ENCODE measurements at places on chromosomes 3 and 15.

DNA sequence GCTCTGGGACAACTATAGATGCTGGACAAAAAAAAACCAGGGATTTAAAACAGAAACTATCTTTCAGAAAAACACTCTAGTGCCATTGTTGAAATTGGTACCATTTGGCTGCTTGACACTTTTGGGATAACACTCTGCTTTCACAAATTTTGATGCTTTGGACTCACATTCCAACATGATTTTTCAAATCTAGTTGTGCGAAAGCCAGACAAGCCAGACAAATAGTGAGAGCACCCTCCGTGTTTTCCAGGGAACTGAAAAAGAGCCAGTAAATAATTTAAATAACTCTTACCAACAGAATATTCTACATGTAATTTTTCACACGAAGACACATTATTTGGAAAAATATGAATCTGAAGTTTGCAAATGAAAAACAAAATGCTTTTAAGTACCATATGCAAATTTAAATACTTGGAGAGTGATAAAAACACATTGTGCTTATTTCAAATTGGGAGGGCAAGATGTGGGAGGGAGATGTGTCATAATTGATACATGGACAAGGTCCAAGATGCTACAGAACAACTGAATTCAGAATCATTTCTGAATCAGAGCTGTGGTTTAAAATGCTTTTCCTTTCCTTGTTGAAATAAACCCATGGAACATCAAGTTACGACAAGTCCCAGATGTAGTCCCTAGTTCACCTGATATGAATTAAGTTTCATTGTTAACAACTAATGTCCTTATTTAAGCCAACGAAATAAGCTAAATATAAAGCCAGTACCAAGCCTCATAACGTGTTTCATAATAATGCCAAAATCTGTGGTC lies 144.2 kb upstream of the SOX2 start:
- no peak for DNase-seq

DNA sequence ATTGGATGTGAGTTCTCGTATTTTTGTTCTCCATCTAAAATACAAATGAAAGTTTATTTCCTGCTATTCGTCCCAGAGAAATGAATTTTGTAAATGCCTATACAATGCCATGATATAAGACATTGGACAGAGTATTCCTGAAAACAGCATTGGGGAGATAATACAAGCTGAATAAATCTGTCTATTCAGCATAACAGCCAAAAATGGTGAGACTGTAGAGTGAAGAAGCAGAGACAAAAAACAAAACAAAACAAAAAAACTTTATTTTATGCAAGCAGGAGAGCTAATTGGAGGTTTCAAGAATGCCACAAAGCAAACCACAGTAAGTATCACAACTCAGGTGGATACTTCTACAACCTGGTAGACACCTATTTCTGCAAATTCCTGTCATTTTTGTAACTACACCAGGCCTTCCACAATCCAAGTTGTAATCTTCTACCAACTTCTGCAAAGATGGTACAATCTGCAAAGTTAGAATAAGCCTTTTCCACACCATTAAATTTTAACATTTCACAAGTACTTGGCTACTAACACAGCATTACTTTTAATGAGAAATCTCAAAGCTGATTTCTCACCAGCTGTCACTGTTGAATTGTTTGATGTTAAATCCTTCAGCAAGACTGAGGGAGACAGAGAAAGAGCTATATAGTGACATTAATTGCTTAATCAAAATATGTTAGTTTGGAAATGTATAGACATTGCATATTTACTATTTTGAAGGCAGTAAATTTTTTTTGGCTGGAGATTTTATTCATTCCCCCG lies 163.1 kb downstream of the CLSTN2 start:
- DNase-seq = no peak

DNA sequence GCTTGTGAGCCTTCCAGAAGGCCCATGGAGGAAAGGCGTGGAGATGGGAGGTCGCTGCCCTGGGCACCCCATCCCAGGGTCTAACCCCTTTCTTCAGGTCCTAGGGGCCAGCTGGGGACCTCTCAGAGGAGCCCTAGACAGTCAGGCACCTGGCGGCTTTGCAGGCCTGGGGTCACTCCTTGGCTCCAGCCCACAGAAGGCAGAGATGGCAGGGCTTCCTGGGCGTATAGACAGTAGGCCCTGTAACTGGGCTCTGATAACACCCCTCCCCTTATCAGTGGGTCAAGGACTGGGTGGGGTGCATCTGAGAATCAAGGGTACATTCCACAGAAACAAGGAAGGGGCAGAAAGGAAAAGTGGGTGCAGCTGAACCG lies 16.7 kb downstream of the ZDHHC19 start:
- no peak for DNase-seq

GRCh38 chr3:100277255-100277800 lies 16.5 kb downstream of the TBC1D23 start:
- no peak for DNase-seq

GRCh38 chr3:5051772-5052171 lies 70.3 kb upstream of the ARL8B start:
- DNase-seq = no peak

GRCh38 chr3:141878326-141878725 lies 1.9 kb downstream of the ATP1B3 start:
- DNase-seq = no peak

- no peak for DNase-seq
These were observed 96.7 kb downstream of the LRTM1 start for GRCh38 chr3:54831112-54831511.

DNA sequence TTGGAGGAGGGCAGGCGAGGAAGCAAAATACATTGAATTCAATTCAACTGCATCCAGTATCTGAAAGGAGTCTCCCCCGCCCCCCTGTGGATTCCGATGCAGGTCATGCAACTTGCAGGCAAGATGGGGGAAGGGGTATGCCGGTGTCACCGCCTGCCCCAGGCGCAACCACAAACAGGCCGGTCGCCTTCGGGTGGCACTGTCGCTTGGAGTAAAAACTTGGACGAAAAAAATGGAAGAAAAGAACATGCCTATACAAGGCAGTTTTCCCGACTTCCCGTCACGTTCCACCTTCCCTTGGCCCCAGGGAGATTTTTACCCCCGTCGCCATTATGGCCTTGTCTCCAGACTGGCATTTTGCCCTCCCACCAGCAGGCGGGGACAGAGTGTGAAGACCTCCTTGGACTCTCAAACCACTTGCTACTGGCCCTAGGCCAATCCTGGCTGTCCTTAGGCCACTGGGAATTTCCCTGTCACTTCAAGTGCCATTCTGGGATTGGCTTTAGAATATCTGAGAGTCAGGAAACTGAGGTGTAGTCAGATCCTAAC lies 1.6 kb upstream of the NTRK3 start:
- peak; percentile 57 for DNase-seq

DNA sequence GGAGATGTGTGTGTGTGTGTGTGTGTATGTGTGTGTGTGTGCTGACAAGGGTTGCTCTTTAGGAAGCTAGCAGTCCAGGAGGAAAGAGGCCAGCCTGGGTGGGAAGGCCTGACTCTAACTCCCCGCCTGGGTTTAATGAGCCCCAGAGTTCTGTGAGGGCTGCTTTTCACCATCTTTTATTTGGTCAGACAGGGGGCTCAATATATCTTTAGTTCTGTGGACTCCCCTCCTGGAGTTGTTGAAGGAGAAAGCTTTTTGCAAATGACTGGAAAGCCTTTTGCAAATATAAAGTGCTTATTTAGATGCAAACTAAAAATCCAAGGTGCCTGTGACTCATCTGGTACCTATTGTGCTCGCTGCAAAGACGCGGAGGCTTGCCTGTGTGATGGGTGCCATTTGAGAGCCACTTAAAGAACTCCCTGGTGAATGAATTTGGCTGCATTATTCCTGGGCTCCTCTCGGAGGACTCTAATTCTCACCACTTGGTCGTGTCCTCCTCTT lies 24.5 kb downstream of the DRD3 start:
- DNase-seq = no peak
